ENCODE measurements at places on chromosomes 2 and 18.

DNA sequence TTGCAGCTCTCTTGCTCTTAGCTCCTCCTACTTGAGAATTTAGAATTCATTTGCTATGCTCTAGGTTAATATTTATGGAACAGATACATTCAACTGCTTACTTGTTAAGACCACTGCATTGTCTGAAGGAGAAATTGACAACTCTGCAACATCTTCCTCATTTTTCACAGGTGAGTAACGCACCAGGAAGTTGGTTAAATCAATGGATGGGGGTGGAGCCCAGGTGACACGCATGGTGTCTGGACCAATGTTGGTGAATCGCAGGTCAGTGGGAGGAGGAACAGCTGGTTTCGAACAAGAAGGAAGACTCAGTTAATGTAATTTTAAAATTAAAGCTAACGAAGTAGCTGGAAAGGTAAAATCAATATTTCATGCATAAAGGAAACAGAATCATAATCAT is 44.3 kb downstream of the FN1 start:
- peak; percentile 44 for DNase-seq

- peak; percentile 85 for DNase-seq
Measured at GRCh38 chr18:50142441-50143120, 52.4 kb downstream of the MYO5B start.

- DNase-seq = peak; percentile 12
Measured at GRCh38 chr2:1538663-1539062, 125.4 kb downstream of the TPO start.

GRCh38 chr2:64274399-64275173 is 130.4 kb upstream of the PELI1 start:
- DNase-seq = peak; percentile 60

DNA sequence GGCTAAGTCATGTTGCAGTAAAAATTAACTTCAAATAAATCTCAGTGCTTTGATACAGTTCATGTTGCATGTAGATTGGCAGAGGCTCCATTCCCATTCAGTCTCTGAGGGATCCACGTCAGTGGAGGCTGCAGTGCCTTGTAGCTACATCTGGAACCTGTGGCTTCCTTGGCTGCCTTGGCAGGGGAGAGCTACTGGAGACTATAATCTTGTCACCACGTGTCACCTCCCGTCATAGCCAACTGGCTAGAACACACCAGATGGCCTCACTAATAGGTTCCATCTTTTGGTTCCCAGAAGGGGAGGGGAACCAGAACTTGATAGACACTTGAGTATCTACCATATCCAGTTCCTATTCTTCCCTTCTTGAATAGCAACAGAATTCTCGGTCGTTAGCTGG is 28.4 kb downstream of the E2F6 start:
- DNase-seq = no peak

DNA sequence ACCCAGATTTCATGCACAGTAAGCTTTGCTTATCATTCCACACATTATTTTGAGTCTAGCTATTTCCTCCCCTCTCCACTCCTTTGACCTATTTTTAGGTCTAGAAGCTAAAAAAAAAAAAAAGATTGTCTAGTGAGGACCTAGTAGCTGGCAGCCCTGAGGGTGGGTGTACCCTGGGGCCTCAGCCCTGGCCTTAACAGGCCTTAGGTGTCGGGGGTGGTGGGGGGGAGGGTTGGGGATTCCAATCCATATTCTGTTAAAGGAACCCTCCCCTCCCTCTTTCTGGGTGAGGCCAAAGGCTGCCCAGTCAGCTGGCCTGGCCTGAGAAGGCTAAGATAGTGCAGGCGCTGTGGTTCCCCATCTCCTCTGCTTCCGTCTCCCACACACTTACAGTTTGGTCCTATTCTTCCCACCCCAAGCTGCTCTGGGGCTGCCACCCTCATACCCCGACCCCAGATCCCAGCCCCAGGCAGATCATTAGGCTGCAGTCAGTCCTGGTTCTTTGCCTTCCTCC is 65.5 kb upstream of the HK2 start:
- DNase-seq = no peak

DNA sequence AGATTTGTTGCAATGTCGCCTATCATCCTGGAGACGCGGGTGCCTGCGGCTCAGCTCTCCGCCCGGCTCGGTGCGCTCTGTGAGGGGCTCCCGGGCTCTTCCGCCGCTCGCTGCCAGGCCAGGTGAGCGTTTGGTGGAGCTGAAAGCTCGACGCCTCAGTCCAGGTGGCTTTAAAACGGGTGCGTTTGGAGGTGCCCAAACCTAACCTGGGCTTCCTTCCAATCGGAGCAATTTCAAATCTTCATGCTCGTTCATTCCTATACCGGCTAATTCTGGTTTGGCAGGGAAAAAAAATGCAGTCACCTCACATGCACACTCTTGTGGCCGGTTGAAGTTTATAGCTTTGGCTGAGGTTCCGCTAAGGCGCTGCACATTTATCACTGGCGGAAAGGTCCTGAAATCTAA is at the start of gene SLC16A14:
Gene SLC16A14, minus strand, starts transcription at position 274 of the 405 bp plus-strand sequence. CDS start 9,572 bp downstream, outside the sequence.
- DNase-seq = peak; percentile 73

- no peak for DNase-seq
Measured at GRCh38 chr18:59911600-59911999, 11.8 kb downstream of the PMAIP1 start.

- DNase-seq = no peak
Measured at GRCh38 chr18:5582076-5582475, 38.3 kb upstream of the EPB41L3 start.

Measured in epithelial cell of esophagus (primary cell).